ENCODE measurements at places on chromosomes 11 and 22.

DNA sequence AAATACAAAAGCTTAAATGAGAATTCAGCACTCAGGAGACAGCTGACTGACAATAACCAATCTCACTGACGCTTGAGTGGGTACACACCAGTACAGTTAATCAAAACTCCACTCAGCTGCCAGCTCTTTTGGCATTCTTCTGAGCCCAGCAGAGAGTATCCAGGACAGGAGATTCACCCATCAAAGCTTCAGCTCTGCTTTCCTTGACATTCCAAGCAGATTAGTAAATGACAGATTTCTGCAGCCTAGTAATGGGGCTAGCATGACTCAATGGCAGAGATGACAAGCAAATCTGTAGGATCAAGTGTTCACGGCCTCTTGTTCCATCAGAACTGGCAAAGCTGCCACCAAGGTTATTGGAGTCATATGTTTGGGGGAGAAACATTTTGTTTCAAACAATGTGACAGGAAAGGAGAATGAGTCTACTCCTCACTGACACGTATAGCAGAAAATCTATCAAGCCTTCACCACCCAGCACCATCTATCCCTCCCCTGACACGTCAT, 420.0 kb downstream of the DYNC2H1 start:
- no peak for DNase-seq

- DNase-seq, result no peak
Measured at GRCh38 chr11:19216021-19216420, 14.2 kb upstream of the CSRP3 start.

- no peak for DNase-seq
Measured at GRCh38 chr11:123580137-123580536, 74.3 kb downstream of the SCN3B start.

DNA sequence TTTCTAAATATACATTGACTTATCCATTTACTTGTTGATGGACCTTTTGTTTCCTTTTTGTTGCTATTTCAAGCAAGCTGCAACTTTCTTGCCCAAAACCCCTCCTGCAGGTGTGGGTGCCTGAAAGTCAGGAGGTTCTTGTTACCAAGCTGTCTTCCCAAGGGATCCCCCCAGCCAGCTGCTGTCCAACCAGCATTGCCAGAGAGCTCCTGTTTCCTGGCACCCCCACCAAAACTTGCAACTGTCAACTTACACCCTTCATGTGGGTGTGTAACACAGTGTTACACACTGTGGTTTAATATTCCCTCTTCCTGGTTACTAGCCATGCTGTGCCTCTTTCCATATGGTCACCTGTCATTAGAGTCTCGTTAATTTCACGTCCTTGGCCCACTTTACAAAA, 1.6 kb upstream of the KRTAP5-1 start:
- no peak for DNase-seq

- no peak for DNase-seq
Measured at GRCh38 chr22:46418827-46419226, 83.3 kb downstream of the TRMU start.

DNA sequence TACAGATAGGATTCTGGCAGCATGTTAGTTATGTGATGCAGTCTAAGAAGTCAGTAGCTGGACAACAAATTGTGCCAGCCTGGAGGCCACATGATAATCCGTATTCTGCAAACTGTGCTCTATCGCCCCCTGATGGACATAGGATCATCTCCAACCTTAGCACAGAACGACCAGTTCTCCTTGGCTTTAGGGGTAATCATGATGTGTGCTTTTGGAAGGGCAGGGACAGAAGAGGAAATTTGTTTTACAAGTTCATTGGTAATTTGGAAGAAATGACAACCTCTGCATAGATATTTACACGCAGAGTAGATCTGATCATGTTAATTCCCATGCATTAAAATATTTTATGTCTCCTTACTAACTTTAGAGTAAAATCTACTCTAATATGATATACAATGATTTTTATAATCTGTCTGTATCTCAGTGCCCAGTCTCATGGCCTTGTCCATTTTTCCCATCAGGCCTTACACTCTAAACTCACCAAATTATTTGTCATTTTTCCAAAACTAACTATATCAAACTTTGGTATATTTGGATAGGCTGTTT, 12.1 kb downstream of the OR10D3 start:
- peak; percentile 53 for DNase-seq

- no peak for DNase-seq
Measured at GRCh38 chr11:126343051-126343450, 12.4 kb upstream of the ST3GAL4 start.
